ENCODE measurements at places on chromosomes 6 and 20.

DNA sequence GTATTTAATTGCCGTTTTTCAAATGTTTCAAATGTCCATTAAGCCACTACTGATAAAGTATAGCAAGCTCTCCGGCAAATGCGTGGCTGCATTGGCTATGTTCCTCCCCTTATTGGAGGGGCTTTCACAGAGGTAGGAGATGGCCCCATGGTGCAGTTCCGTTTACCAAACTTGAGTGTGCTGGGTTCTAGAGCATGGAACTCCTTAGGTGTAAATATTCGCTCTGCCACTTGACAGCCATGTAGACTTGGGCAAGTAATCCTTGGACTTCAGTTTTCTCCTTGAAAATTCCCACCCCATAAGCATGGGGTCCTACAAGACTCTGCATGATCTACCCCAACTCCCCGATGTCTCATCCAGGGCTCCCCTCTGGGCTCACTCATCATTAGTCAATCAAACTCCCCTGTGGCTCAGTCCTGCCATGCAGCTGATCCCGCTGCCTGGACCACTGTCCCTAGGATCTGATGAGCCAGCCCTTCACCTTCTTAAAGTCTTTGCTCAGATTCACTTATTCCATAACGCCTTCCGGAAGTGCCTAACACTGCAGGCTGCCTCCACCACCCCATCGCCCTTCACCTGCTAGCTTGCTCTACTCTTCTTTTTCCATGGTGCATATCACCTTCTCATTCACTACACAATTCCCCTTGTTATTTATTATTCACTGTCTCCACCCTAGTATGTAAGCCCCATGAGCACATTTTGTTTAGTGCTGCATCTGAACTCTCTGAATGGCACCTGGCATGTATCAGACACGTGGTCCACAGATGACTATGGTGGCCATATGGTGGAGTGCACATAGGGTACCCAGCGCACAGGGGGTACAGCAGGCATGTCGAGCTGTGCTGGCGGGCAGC, 18.8 kb downstream of the PRR18 start:
- DNase-seq, result no peak

DNA sequence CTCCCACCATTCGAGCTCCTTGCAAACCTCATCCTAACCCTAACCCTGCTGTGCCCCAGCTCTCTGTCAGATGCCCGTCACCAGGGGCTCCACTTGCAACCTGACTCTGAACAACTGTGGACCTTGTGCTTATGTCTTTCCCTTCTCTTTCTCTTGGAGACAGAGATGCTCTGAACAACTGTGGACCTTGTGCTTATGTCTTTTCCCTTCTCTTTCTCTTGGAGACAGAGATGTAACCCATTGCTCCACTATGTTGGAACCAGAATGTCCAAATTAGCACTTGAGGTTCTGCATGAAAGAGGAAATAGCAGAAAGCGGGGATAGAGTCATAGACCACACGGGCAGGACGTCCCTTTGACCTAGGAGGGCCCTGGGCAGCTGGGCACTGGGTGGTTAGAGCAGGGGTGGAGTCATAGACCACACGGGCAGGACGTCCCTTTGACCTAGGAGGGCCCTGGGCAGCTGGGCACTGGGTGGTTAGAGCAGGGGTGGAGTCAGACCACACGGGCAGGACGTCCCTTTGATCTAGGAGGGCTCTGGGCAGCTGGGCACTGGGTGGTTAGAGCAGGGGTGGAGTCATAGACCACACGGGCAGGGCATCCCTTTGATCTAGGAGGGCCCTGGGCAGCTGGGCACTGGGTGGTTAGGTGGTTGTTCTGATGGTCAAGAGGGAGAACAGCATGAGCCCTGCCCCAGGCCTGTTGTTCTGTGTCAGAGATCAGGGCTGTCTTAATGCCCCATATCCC, 22.2 kb downstream of the PCMTD2 start:
- no peak for DNase-seq

DNA sequence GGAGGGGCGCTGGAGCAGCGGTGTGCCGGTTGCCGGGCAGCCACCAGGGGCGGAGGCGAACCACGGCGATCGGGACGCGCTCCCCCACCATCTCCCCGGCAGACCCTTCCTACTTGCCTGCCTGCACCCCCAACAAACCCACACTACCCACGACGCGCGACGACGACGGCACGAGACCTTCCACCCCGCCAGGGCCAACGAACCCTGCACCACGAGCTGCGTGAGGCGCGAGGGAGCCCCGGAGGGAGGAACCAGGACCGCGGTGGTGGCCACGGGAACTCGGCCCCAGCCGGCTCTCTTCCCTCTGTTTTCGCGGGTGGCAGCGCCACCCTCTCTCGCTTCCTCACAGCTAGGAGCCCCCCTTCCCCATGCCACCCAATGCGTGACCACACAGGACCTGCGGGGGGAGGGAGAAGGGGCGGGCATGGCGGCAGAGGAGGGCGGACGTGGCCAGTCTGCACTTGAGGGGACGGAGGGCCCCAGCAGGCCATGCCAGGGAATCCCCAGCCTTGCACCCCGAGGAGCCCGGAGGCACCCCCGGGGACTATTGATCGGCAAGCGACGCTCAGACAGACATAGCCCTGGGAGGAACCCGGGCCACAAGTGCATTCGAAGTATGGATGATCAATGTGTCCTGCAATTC, 1516.4 kb upstream of the DEFB115 start:
- no peak for DNase-seq

GRCh38 chr6:152054441-152054840, 247.0 kb downstream of the ESR1 start:
- DNase-seq, result no peak

- DNase-seq, result no peak
Measured at GRCh38 chr6:2756241-2756640, 5.5 kb upstream of the MYLK4 start.

- DNase-seq, result no peak
Measured at GRCh38 chr20:48265791-48266190, 480.5 kb upstream of the SULF2 start.

- DNase-seq, result no peak
Measured at GRCh38 chr6:118710616-118711015, 59.2 kb upstream of the CEP85L start.

DNA sequence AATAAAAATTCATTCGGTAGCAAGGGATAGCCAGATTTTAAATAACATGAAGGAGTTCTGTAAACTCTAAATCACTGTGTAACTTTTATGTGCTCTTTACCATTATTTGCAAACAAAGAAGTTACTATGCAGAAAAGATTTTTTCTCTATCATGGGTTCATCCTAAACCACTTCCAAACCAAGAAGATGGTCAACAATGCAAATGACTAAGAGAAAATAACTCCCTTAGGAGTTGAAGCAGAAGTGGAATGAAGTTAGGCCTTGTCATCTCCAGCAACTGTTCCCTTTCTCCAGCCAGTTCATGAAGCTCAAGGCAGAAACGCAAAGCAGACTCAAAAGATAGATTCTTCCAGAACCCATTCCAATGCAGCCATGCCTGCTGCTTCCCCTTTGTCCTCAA, 66.0 kb downstream of the MBOAT1 start:
- no peak for DNase-seq

DNA sequence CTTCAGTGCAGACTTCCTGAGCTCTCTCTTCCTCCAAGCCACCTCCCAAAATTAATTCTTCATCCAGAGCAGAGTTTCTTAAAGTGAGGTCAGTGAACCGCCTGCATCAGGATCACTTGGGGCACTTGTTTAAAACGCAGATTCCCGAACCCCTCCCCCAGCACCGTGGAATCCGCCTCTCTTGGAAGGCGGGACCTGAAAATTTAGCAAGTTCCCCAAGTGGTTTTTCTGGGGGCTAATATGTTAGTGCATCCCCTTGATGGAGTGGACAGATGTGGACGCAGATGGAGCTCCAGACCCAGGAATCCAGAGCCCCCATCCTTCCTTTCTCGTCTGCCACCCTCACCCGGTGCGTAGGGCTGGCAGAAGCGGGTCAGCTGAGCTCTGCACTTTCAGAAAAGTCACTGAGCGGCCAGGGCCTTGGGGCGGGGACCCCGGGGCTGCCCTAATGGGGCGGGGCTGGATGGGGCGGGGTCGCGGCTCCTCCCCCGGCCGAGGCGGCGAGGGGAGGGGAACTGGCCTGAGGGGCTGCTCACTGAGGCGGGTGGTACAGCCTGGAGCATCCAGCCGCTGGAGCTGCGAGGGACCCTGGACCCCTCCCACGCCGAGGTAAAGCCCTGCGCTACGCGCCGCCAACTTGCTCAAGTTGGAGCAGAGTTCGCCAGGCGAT, at the start of the genes DEFB124 and REM1:
Gene DEFB124, minus strand, starts transcription at position 370 of the 670 bp plus-strand sequence. CDS start 2,114 bp downstream, outside the sequence.
Gene REM1, plus strand, starts transcription at position 531 of the 670 bp plus-strand sequence. CDS start 1,158 bp downstream, outside the sequence.
- DNase-seq, result no peak

GRCh38 chr6:96777113-96777512, 60.2 kb downstream of the GPR63 start:
- no peak for DNase-seq

- no peak for DNase-seq
Measured at GRCh38 chr20:49742948-49743347, 29.3 kb upstream of the B4GALT5 start.

DNA sequence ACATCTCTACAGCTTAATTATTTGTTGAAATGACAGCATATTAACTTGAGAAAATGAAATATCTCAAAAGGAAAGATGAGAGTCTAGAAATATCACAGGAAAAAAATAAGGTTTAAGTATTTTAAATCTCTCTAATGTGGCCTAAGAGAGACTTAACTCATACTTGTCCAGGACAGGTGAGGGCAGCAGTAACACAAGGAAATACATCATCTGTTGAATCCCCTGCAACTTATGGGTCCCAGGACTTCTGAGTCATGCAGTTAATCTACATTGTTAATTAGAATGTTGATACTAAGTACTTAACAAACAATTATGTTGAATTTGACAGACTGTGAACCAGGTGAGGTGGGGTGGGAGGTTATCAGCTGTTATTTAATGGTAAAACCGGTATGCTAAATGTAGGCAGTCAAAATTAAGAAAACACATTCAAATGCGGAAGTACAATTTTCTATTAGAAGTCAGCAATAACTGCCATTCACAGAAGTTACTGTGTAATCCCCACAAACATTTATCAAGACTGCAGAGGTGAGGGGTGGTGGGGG, 87.9 kb downstream of the CEP57L1 start:
- DNase-seq, result no peak

DNA sequence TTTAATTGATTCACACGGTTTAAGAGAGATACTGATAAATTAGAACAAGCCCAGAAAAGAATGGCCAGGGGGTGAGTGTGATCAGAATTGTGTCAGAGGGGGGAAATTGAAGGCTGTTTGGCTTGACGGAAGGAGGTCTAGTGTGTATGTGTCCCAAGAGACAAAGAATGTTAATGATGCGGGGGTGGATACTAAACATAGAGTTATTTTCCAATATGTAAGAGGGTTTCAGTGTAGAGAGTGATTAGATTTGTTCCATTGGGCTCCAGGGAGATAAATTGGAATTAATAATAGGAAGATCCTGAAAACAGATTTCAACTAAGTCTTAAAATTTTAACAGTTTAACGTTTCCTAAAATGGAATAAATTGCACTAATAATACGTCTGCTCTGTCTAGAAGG, 38.1 kb upstream of the UTRN start:
- DNase-seq, result no peak

DNA sequence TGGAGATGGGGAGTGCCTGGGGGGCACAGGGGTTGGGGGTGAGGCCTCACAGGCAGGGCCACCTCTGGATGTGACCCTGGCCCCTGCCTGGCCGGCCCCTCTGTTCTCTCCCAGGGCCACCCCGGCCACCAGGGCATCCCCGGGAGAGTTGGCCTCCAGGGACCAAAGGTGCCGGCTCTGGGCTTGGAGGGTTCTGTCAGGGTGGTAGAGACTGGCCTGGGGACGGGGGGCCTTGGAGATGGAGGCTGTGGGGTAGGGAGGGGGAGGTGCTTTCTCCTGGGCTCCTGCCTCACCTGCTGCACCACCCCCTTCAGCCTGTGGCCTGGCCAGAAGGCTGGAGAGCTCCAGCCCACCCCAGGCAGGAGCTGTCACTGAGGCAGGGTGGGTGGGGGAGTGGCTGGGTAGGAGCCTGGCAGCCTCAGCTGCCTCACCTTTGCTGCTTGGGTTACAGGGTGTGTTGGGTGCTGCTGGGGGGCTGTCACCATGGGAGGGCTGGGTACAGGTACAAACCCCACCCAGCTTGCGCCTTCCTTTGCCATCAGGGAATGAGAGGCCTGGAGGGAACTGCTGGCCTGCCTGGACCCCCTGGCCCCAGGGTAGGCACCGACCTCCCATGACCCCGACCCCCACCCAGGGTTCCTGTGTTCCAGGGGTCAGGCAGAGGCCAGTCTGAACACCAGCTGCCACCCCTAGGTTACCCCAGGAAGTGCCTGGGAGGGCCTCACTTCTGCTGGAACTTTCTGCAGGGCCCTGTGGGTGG, 32.7 kb downstream of the COL20A1 start:
- DNase-seq, result no peak

DNA sequence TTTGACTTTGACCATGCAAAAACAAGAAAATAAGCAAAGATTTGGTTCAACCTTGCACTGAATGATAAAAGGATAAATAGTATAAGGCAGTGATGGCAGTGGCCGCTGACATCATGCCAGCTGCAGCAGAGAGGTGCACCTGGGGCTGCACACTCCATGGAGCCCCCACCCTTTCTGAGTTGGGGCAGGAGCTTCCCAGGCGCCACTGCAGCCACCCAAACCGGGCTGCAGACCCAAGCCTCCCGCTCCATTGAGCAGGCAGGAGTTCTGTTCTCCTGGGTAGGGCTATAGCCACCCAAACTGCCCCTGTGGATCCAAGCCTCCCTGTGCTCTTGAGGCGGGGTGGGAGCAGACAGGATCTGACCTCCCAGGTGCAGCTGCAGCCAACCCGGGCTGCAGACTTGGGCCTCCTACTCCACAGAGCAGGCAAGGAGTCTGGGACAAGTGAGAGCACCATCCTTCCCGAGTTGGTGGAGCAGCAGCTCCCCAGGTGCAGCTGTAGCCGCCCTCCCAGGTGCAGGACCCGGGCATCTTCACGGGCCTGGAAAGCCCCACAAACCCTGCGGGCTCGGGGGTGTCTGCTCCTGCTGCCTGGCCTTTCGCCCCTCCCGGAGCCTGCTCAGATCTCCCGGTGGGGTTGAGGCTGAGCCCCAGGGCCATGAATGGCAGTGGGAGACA, 537.9 kb downstream of the TENT5A start:
- no peak for DNase-seq

- no peak for DNase-seq
Measured at GRCh38 chr20:42530855-42531448, 658.8 kb downstream of the PTPRT start.

GRCh38 chr6:37357288-37357687, 3.5 kb downstream of the RNF8 start:
- DNase-seq, result no peak

DNA sequence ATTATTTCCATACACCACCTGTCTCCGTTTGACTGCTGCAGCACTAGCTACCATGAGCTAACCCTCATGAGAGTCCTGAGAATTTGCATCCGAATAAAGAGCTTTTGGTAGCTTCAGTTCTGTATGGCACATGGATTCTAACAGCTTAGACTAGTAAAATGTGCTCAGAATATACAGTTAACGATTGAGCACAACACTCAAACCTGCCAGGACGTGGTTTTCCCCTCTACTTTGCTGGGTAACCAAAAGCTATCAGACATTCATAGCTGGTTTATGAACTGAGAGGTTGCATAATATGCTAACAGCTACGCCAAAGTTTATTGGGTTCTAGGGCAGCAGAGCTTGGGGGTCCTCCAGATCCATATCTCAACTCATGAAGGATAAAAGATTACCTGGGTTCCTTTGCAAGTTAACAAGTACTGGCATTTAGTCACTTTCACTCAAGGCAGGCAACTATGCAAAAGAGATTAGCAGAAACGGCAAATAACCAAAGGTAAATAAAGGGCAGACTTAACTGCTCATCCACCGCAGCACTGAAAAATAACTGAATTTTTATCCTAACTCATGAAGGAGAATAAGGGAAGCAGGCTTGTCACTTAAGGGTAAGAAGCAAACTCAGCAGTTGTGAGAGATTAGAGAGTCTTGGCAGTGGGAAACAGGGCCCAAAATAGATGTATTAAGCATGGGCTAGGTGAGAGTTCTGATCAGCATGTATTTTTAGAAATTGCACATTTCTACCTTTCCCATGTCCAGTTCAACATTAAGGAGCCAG, 29.4 kb downstream of the NUDT3 start:
- no peak for DNase-seq

Data from stimulated activated CD8-positive, alpha-beta memory T cell treated with anti-CD3 and anti-CD28 coated beads, Interleukin-4, amount 100 ng/mL, for 4 hours (primary cell).